ENCODE measurements at places on chromosomes 12 and 14.

DNA sequence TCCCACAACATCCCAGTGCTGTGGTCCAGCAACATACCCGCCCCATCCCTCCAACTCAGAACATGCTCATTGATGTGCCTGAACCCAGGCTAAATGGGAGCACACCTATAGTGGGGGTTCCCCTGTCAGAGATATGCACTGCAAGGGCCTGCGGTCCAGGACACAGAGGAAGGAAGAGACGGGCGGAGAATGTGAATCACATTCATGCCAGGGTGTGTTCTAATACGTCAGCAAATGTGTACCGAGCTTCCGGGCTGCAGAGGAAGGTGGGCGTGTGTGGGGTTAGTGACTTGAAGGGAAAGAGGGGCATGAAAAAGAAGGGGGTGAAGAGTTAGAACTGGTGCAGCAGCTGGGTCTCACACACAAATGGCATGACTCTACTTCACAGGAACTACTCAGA is 83.7 kb downstream of the DPF3 start:
- DNase-seq: no peak

GRCh38 chr12:58140395-58140794 is 199.0 kb downstream of the ATP23 start:
- no peak for DNase-seq

- DNase-seq: no peak
Measured at GRCh38 chr12:132131952-132132351, 12.2 kb downstream of the DDX51 start.

- DNase-seq: no peak
Measured at GRCh38 chr12:58671196-58671595, 249.1 kb downstream of the LRIG3 start.

GRCh38 chr12:103808239-103808880 is 32.7 kb downstream of the NT5DC3 start:
- no peak for DNase-seq

GRCh38 chr12:19208456-19208855 is 78.9 kb downstream of the PLEKHA5 start:
- no peak for DNase-seq

GRCh38 chr12:62259993-62260732 is at the start of gene USP15:
Gene USP15 (plus strand): TSS chr12:62260404. CDS start chr12:62260415, 11 bp downstream.
- DNase-seq: peak; percentile 92

- no peak for DNase-seq
Measured at GRCh38 chr12:107320033-107320928, 226.9 kb upstream of the CRY1 start.

DNA sequence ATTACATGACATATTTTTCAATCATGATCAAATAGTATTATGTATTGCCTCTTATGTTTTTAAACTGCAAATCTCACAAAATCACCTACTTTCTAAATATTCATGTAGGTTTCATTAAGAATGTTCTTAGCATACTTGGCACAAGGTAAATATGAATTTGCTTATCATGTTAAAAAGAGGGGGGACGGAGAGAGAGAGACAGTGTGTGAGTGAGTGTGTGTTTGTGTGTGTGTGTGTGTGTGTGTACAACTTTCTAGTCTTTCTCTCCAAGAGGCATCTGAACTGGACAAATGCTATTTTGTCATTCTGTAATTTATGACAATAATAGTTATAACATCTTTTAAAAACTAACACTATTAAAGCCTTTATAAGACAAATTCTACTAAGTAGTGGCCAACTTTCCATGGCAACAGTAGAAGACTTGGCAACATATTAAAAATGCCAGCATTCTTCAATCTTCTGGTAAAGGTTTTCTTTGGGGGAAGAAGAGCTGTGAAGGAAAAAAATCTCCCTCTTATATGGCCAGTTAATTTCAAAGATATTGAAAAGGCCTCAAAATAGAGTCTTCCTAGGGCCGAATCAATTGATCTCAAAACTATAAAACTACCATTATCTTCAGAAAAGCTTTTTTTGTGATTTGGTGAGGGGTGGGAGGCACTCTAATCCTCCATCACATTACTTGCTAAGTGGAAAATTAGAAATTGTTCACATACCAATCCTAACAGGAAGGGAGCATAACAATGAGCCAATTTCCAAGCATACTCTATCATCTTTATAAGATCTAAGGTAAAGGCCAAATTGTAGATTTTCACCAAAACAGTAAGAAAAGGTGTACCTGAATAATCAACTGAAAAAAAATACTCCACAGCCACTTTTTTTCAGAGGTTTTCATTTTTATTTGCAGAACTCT is 28.2 kb downstream of the CDK17 start:
- no peak for DNase-seq

DNA sequence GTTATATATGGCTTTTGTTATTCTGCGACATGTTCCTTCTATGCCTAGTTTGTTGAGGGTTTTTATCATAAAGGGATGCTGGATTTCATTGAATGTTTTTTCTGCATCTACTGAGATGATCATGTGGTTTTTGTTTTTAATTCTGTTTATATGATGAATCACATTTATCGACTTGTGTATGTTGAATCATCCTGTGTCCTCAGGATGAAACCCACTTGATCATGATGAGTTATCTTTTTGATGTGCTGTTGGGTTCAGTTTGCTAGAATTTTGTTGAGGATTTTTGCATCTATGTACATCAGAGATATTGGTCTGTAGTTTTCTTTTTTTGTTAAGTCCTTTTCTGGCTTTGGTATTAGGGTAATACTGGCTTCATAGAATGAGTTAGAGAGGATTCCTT is 291.2 kb downstream of the AKAP6 start:
- no peak for DNase-seq

DNA sequence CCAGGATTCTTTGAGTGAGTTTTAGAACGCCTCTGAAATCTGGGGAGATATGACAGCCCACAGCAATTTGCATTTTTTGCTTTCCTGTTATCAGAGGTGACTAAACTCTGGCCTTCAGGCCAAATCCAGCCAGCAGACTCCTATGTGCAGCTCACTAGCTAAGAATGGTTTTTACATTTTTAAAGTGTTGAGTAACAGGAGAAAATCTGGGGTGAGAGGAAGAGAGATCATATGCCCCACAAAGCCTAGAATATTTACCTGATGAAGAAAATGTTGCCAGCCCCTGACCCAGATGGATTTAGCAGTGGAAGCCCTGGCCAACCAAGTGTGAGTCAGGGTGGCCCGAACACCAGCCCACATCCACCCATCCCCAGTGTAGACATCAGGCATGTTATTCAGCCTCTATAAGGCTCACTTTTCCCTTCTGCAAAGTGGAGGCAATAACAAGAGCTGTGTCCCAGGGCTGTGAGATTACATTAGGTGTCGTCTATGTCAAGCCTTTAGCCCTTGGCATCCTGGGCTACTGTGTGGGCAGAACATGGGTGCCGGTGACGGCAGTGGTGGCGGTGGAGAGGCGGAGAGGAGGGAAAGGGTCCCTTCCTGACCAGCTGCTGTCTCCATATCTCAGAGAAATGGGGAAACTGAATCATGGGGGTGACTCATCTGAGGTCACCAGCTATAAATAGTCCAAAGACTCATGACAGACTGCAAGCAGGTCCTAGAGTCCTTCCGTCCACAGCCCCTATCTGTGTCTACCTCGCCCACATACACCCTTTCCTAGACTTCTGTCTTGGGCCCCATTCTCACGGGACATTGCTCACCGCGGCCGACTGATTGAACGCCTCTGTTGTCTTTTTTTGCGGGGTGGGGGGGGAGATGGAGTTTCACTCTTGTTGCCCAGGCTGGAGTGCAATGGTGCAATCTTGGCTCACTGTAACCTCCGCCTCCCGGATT is 32.6 kb upstream of the CD9 start:
- no peak for DNase-seq

DNA sequence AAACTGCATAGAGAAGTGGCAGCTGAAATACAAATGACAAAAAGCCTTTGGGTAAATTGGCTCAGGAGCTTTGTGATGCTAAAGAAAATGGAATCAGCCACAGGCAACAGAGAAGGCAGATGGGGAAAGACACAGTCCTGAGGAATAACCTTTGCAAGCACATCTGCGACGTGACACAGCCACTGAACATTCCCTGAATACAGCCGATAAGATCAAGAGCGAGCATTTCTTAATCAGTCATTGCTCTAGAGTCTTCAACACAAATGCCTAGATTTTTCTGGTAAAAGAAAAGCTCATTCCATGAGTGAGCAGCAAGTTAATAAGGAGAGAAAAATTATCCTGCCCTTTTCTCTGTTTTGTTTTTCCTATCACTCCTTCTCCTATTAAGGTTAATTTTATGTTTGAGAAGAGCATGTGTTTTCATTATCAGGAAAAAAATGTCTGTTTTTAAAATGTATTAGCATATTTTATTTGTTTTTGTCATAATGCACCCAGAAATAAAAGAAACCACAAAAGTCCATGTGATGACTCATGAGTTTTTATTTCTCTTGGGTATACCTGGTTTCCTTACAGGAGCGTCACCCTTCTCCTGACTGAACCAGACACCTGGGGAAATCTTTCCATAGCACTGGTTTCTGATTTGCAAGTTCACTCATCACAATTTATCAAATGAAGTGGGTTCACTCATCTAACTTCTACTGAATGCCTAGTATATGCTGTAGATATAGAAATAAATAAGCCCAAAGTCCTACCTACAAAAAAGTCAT is 45.4 kb upstream of the PCED1B start:
- DNase-seq: peak; percentile 1

GRCh38 chr12:64674367-64674922 is 64.2 kb downstream of the RASSF3 start:
- no peak for DNase-seq

- DNase-seq: no peak
Measured at GRCh38 chr14:37862263-37862662, 266.8 kb downstream of the TTC6 start.

DNA sequence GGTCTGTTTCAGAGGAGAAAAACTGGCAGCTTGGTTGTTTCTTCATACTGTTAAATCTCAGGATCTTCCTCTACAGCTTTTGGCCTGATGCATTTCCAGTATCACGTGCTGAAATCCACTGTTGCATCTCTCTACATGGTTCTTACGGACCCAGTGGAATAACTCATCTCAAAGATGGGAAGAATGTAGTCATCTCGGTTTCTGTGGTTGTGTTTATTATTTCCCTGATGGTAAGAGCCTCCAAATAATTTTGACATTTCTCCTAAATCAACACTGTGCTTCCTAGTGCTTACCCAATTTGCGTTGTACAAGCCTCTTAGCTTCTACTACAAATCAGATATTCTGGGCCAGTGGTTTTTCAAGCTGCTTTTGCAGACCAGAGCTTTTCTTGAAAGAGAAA is 812.8 kb downstream of the C12orf50 start:
- DNase-seq: no peak

- no peak for DNase-seq
Measured at GRCh38 chr12:120658286-120659150, 18.1 kb downstream of the CABP1 start.

- no peak for DNase-seq
Measured at GRCh38 chr12:46430340-46430948, 57.9 kb upstream of the SLC38A2 start.

- DNase-seq: no peak
Measured at GRCh38 chr12:49357103-49357678, 10.1 kb upstream of the SPATS2 start.

GRCh38 chr12:96534339-96534738 is 45.0 kb downstream of the CFAP54 start:
- no peak for DNase-seq

DNA sequence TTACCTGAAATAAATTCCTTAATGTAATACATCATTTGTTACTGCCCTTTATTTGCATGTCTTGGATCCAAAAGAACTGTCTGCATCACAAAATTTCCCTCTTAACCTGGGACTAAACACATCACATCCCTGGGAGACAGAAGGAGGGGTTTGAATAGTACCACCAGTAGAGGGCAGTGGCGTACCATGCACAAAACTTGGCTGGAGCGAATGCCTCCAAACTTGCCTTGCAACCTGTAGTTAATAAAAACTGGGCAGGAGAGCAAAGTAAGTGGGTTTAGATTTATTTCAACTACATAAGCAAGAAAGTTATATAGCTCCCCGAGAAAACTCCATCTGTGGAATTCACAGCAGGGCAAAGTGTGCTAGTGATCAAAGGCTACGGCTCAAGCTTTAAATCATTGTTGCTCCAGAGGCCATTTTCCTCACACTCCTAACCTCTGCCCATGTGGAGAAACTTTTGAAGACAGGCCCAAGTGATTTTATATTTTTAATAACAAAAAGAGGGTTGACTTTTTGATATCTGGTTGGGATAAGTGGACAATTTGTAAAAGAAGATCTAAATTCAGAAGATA is 1176.7 kb upstream of the SEL1L start:
- DNase-seq: no peak

DNA sequence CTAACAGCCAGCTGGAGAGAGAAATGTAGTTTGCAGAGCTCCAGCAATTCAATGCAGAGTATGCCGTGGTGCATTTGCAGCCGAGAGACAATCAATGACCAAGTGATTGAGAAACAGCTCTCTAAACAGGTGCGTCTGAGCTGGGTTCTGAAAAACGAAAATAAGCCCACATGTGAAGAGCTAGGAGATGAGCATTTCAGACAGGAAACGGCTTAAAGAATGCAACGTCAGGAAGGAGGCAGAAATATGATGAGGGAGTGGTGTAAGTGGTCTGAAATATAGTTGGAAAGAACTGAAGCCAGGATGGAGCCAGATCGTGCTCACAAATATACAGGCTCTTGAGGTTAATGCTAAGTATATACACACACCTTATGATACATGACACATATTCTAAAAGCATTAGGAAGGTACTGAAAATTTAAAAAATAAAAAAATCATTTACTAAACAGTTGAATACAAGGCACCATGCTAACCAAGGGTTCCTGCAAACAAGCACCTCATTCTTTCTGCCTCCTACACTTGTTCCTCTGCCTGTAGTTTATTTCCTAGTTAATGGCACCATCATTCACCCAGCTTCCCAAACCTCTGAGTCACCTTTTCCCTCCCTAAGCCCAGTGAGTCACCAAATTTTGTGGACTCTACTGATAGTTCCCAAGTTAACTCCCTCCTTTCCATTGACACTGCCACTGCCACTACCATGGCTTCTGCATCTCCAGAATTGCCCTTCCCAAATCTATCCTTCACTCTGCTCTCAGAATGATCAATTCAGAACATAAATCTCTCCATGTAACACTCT is 2.3 kb upstream of the GARIN2 start:
- peak; percentile 2 for DNase-seq

DNA sequence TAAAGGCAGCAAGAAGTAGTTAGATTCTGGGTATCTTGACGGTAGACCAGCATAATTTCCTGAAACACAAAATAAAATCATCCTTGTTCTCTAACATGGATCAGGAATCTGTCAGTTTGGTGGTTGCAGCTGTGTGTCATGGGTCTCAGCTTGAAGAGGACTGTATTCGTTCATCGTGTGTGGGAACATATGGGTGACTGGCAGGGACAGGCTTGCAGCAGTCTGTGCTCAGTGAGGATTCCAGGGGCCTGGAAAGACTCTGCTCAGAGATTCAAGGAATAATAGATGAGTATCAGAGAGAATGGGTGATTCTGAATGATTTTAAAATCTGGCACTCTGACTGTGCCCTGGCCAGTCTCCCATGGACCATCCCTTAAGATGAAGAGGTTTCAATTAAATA is 421.6 kb downstream of the APAF1 start:
- no peak for DNase-seq

- no peak for DNase-seq
Measured at GRCh38 chr12:113467502-113468364, 3.9 kb downstream of the LHX5 start.

- DNase-seq: no peak
Measured at GRCh38 chr14:42378880-42379279, 772.2 kb downstream of the LRFN5 start.

Measured in occipital lobe (tissue), 3 donors.